ENCODE measurements at places on chromosomes 6 and 20. TPM values are rescaled to one million over a fixed set of nuclear protein-coding genes. Genes with fewer than 3 reads are reported as not detected.

Gene CDK19
- total RNA-seq = 3.5 TPM

Gene VNN1
- total RNA-seq = 0.24 TPM

Gene OPRM1
- not detected for total RNA-seq

Gene BCKDHB
- total RNA-seq = 11.6 TPM

Gene PAX1
- not detected for total RNA-seq

Gene RIMS1
- 3.6 TPM for total RNA-seq

Gene NMBR
- not detected for total RNA-seq

Gene MYLK4
- 0.43 TPM for total RNA-seq

Gene HUS1B
- total RNA-seq = not detected

Gene C6orf58
- total RNA-seq = 0.20 TPM

Gene CLPSL1
- total RNA-seq = 98.8 TPM

Gene HLA-DPA1
- total RNA-seq = 9.2 TPM

Gene DHX16
- 11.1 TPM for total RNA-seq

Gene ZKSCAN8
- 12.0 TPM for total RNA-seq

Gene FHL5
- 4.2 TPM for total RNA-seq

Gene TRIM40
- not detected for total RNA-seq

Gene GLP1R
- total RNA-seq = 8.5 TPM

Gene PRDM13
- total RNA-seq = not detected

Gene CST2
- total RNA-seq = not detected

Gene HTR1E
- total RNA-seq = not detected

Gene SSTR4
- total RNA-seq = not detected

Gene ZNF831
- total RNA-seq = 0.20 TPM

Gene ZSCAN31
- total RNA-seq = 5.9 TPM

Gene SIRPD
- total RNA-seq = not detected

Gene HLA-DMB
- 1.9 TPM for total RNA-seq

Gene FBXO30
- 5.6 TPM for total RNA-seq

Gene CCN5
- 1.1 TPM for total RNA-seq

All from pancreas (tissue), 10 donors.